ENCODE measurements at places on chromosomes 12 and 14. TPM values are rescaled to one million over a fixed set of nuclear protein-coding genes. Genes with fewer than 3 reads are reported as not detected.

The CMKLR1 gene
- 1.3 TPM for total RNA-seq

The ENDOU gene
- 0.15 TPM for total RNA-seq

The PAPOLA gene
- total RNA-seq, result 57.0 TPM

The C12orf50 gene
- total RNA-seq, result not detected

The OASL gene
- 0.23 TPM for total RNA-seq

The RGS6 gene
- not detected for total RNA-seq
